ENCODE measurements at places on chromosomes 3 and 15. TPM values are rescaled to one million over a fixed set of nuclear protein-coding genes. Genes with fewer than 3 reads are reported as not detected.

DUOXA2 gene
- not detected for total RNA-seq

GREM1 gene
- not detected for total RNA-seq

PATL2 gene
- 5.4 TPM for total RNA-seq

CLDN16 gene
- total RNA-seq = not detected

MSL2 gene
- 36.4 TPM for total RNA-seq

SLC12A8 gene
- total RNA-seq = 5.6 TPM

ARL14 gene
- total RNA-seq = not detected

SAMMSON gene
- not detected for total RNA-seq

C2CD4A gene
- total RNA-seq = 0.27 TPM

CDCP1 gene
- total RNA-seq = 2.1 TPM

ALPK3 gene
- total RNA-seq = 0.06 TPM

B3GNT5 gene
- 21.0 TPM for total RNA-seq

EFCC1 gene
- 0.10 TPM for total RNA-seq

SGO1 gene
- 21.6 TPM for total RNA-seq

C3orf49 gene
- total RNA-seq = not detected
